ENCODE measurements at places on chromosomes 13 and 19.
A peak's percentile ranks its signal among the peaks of the same experiment; 100 is the strongest.

GRCh38 chr13:79806821-79807220 is 325.9 kb downstream of the NDFIP2 start:
- no peak for DNase-seq

DNA sequence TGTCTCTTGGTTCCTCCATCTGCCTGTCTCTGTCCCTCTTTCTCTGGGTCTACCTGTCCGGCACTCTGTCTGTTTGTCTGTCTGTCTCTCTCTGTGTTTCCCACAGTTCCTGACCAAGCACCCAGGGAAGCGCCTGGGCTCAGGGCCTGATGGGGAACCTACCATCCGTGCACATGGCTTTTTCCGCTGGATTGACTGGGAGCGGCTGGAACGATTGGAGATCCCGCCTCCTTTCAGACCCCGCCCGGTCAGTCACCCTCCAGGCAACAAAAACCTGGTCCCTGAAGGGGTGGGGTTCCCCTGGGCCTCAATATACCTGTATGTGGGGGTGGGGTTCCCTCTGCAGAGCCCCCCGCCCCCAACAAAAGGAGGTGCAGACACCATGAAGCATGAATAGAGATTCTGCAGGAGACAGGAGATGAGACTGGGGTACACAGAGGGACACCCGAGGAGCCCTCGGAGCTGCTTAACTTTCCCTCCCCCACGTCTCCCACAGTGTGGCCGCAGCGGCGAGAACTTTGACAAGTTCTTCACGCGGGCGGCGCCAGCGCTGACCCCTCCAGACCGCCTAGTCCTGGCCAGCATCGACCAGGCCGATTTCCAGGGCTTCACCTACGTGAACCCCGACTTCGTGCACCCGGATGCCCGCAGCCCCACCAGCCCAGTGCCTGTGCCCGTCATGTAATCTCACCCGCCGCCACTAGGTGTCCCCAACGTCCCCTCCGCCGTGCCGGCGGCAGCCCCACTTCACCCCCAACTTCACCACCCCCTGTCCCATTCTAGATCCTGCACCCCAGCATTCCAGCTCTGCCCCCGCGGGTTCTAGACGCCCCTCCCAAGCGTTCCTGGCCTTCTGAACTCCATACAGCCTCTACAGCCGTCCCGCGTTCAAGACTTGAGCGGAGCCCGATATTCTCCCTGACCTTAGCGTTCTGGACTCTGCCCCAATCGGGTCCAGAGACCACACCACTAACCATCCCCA is 2.6 kb upstream of the CACNG7 start:
- DNase-seq = no peak

- peak; percentile 70 for DNase-seq
These were observed at the start of gene RGL3 for GRCh38 chr19:11418549-11419506. RGL3 (minus strand) TSS chr19:11419314; CDS start chr19:11419278, 36 bp downstream.

GRCh38 chr19:16892436-16892835 is 3.6 kb downstream of the F2RL3 start:
- DNase-seq = no peak

DNA sequence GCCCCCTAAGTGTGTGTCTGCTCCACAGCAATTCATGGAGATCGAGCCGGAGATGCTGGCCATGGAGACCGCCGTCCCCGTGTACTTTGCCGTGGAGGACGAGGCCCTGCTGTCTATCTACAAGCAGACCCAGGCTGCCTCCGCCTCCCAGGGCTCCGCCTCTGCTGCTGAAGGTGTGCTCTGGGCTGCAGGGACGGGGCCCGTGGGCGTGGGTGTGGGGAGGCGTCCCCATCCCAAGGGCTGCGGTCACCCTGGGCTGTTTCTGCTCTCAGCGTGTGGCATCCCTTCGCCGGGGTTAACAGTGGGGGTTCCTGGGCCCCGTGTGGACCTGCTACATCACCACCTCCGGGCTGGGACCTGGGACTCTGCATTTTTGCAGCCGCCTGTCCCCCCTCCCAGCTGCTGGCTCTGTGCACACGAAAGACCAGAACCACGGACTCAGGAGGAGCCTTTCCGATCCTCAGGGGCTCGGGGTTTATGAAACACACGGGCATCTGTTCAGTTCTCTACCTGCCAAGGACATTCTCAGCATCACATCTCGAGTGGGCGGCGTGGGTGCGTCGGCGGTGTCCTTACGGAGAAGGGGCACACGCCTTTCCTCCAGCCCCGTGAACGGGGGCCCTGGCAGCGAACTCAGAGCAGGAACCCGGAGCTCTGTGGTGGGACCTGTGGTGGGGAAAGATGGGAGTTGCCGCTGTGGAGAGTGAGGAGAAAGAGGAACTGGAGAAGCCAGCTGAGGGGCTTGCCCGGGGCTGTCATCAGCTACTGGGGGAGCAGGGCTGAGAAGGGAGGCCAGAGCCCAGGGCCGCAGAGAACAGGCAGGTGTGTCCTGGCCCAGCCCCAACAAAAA is 7.8 kb downstream of the NCLN start:
- no peak for DNase-seq

DNA sequence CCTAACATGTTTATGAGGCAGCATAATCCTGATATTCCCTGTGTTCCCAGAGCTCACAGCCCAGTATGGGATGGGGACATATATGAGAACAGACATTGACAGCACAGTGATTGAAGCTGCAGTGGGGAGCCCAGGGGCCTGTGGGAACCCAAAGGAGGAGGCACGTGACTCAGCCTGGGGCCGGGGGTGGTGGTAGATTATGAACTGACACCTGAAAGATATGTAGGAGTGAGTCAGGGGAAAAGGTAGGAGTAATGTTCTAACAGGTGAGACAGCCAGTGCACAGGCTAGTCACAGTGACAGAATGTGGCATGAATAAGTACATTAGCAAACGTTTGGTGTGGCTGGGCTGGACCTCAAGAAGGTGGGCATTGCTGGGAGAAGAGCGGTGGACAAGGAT is 29.0 kb downstream of the CKM start:
- DNase-seq = no peak

Data from NCI-H526 treated with DMSO at 0.1 percent for 48 hours (cell line).